NT2/D1 (cell line): ENCODE measurements at places on chromosomes 2 and 18.

DNA sequence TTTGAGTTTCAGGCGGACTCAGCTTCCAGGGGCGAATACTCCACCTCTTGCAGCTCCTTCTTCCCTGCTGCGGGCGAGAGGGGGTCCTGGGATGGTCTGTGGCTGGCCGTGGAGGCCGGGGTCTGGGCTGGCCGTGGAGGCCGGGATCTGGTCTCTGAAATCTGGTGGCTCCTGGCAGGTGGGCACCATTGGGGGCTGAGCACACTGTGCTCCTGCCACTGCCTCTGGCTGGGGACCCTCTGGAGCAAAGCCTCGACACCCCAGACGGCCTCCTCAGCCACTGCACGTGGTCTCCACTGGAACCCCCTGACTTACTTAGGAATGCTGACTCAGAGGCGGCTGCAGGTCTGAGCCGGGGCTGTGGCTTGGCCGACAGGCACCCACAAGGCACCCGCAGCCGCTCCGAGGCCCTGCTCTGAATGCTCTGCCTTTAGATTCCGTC, 100.1 kb upstream of the ALKAL2 start:
- no peak for DNase-seq

DNA sequence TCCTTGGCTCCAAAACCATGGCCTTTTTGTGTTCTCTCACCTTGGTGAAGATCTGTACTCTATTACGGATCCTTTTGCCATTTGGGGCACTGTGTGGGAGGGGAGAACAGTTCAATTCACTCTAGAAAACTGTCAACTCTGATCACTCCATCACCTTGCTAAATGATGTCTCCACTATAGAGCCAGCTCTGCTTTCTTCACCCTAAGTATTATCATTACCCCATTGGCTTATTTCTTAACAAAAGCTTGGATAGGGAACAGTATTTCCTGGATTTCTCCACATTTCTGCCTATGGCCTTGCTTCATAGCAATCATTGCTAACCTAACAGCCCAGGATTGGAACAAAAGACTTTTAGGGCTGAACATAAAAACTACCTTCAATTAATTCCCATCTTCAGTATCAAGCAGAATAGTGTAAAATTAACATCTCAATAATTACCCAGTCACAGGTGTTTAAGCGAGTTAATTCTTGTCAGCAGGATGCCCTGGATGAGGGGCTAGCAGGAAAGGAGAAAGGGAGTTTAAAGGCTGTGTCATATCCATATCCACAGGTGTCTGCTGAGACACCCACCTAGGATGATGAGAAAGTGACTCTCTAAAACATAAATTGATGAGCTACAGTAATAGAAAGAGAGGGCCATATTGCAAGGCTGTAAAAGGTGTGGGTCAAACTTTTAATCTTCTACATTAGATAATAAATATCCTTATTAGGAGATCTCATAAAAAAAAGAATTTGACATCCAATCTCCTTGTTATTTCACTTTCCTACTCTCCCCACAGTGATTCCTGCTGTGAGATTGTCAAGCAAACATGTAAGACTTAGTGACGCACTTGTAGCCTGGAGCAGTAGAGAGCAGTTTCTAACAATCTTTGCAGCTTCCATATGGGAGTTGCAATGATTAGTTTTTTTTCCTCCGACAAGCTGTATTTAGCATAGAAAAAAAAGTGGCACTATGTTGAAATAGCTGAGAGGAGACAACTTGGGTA, 589.5 kb upstream of the NXPH2 start:
- DNase-seq, result peak; percentile 33

DNA sequence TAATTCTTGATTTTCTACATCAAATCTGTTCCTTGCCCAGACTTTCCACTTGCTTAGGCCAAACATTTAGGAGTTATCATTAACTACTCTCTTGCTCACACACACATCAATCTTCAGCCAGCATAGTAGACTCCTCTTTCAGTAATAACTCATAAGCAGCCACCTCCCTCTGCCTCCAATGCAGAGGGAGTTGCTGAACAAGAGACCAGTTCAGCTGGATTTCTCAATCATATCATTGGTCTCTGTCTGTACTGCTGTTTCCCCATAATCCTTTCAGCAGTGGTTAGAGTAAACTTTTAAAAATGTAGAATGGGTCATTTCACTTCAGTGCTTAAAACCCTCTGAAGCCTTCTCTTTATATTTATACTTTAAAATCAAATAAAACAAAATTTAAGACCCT, 112.9 kb downstream of the SLC39A10 start:
- DNase-seq, result no peak

- no peak for DNase-seq
Measured at GRCh38 chr2:102139851-102140250, 2.7 kb upstream of the IL1R1 start.

GRCh38 chr2:192499476-192499875, 304.7 kb upstream of the TMEFF2 start:
- DNase-seq, result no peak

- no peak for DNase-seq
Measured at GRCh38 chr2:150309311-150310080, 178.0 kb downstream of the RND3 start.

DNA sequence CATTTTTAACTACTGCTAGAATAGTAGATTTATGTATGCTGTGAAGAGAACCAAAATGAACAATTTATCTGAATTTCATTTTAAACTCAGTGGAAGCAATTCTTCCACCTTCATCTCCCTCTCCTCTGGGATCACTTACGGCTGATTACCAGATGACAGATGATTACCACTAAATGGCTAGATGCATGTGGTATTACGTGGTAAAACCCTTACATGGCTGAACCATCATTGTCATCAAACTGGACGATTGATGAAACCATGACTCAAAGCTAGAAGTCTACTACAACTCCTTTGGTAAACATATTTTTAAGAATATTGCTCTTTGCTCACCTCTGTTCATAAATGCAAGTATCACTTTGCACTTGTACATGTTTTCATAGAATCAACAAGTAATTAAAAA, 48.5 kb upstream of the DOCK10 start:
- no peak for DNase-seq

- no peak for DNase-seq
Measured at GRCh38 chr18:31563778-31564177, 27.9 kb upstream of the TTR start.

DNA sequence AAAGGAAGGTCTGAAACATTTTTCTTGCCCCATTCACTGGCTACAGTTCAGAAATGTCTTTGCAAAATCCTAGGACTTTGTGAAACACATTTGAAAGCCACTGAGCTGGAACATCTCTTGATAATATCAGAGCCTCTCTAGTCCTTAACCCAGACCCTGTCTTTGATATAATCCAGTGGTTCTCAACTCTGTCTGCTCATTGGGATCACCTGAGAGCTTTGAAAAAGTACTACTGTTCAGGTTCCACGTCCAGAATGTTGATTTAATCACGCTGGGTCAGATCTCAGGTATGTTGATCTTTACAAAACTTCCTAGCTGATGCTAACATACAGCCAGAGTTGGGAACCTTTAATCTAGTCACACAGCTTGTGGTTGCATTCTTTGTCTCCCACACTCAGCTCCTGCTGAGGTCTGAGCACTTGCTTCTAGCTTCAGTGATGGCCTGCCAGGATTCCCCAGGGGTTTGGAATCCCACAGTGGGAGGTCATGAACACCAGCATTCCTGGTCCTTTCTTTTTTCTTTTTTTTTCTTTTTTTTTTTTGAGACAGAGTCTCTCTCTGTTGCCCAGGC, 262.7 kb downstream of the SETBP1 start:
- peak; percentile 58 for DNase-seq

DNA sequence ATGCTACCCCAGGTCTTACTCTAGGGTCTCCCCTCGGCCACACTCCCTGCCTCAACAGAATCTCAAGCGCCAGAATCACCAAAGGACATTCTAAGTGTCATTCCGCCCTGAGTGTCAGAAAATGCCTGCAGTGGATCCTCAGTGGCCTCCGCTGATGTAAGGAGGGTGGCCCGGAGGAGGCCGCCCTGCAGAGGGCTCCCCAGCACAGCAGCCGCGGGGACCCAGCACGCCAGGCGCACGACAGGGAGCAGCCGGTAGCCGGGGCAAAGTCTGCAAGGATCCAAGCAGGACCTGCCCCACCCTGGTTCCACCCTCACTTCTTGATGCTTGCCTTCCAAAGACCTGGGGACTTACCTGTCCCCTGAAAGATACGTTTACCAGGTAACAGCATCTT, 54.2 kb upstream of the ID2 start:
- DNase-seq, result no peak

DNA sequence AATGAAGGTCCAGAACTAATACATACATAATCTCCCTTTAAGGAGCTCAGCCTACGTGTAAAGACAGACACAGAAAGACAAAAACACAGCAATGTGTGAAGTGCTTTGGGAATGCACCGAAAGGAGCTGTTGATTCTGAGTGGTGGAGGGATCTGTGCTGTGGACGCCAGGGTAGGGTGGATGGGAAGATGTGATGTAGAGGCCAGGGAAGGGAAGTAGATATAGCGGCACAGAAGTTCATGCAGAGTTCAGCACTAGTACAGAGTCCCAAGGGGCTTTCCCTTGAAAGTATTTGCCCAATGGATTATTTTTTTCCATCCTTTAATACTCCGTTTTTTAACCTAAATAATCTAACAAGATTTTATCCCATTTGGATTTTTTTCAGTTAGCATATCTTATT, 32.1 kb upstream of the DOCK10 start:
- DNase-seq, result no peak
